ENCODE measurements at places on chromosomes 1 and 21.

- DNase-seq = no peak
These were observed 604.5 kb downstream of the LMO4 start for GRCh38 chr1:87933171-87933570.

DNA sequence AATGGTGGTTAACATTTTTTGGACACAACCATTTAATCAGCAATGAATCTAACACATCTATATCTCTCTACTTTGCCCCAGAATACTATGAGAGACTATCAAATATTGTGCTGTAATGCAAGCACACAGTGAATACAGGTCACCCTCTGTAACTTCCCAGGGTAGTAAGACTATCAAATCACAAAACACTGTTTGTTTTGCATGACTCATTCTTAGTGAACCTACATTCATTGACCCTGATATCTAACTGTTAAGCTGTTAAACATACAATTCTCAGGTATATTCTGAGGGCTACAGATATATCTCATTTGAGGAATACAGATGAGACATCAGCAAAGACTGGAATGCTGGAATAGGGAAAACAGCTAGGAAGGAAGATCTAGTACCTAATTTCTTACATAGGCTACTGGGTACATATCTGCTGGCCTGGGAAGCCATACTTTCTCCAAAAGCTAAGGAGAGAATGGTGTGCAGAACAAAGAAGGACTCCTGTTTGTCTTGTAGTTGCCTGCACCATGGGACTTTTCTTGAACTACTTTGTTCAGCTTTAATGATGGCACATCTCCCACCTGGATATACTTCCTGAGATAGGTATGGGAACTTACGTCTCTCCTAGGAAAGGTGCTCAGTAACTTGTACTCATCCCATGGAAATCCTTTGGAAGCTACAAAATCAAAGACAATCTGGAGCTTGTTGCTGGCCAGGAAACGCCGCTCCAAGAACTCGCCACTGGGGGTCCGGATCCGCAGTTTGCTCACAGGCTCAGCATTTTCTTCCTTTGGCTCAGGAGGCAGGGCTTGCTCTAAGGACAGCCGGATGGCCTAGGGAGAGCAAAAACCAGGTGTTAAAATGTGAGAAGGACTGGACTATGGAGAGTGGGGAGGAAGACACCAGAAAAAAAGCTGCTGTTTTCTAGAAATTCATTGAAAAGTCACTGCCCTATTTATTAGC is 51.9 kb upstream of the DMRTA2 start:
- DNase-seq = no peak

DNA sequence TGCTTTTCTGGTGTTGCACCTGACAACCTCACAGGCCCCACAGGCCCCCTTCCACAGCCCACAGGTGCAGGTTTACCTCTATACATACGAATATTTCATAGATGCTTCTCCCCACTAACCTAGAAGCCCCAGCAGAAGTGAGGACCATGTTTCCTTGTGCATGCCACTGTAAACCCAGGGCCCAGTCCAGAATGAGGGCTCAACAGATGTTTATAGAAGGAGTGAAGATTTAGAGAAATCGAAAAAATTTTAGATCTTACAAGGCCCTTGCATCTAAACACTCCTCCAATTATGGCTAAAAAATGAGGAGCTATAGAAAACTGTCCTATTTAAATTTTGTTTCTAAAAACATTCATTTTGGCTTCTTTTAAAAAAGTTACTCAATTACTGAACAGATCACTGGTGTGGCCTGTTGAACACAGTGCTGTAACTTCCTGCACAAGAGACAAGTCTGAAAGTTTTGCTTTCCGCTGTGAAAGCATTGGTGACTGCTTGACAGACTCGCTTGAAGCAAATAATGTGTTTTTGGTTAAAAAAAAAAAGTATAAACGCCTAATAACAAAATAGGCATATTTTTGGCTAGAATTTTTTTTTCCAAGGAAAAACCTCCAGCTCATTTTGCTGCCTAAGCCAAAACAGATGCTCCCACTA is 1.2 kb downstream of the ABCB10 start:
- DNase-seq = no peak

GRCh38 chr1:170666541-170667254 is 2.8 kb downstream of the PRRX1 start:
- no peak for DNase-seq

GRCh38 chr1:208078752-208079151 is 165.4 kb downstream of the PLXNA2 start:
- peak; percentile 60 for DNase-seq

GRCh38 chr1:174158767-174159251 is 511 bp upstream of the RABGAP1L start:
- DNase-seq = no peak

- no peak for DNase-seq
These were observed 134.6 kb upstream of the ARHGEF16 start for GRCh38 chr1:3319874-3320245.

- DNase-seq = no peak
These were observed 50.2 kb downstream of the PCNX2 start for GRCh38 chr1:233245191-233245765.

Data from occipital lobe (tissue), 3 donors.